ENCODE measurements at places on chromosomes 7 and 10.

GRCh38 chr10:95650232-95650631 lies 6.3 kb downstream of the ALDH18A1 start:
- DNase-seq: no peak

DNA sequence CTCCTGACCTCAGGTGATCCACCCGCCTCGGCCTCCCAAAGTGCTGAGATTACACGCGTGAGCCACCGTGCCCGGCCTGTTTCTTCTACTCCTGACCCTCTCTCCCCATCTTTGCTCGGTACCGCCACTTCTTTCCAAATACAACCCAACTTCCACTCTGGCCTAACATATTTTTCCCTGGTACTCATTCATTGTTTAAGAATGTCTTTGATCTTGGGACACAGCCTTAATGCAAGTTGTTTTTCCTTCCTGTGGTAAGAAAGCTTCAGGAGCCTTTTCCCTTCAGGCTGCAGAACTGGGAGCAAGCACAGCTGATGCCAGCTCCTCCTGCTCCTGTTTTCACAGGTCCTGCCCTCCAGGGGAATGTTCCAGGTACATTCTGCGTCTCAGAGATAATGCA lies 13.7 kb downstream of the CALML3 start:
- no peak for DNase-seq

- DNase-seq: peak; percentile 27
Measured at GRCh38 chr10:84166620-84167288, 6.8 kb upstream of the GPR15LG start.

- DNase-seq: no peak
Measured at GRCh38 chr10:24901686-24902399, 50.6 kb downstream of the PRTFDC1 start.

GRCh38 chr10:124525751-124526600 lies 64.4 kb downstream of the LHPP start:
- no peak for DNase-seq

DNA sequence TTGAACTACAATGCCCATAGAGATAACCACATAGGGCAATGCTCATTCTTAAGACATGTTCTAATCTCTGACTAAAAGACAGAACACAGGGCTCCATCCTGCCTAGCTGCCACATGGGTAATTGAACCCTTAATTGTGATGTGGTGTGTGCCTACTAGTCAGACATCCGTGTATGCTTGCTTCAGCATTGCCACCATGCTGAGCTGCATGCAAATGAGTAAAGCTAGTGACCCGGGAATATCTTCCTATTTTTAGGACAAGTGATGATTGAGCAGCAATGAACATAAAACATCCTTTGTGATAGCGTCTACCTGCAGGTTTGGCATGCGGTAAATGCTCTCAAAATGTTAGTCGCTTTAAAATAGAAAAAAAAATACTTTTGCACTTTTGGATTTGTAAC lies 115.8 kb downstream of the MAGI2 start:
- no peak for DNase-seq

DNA sequence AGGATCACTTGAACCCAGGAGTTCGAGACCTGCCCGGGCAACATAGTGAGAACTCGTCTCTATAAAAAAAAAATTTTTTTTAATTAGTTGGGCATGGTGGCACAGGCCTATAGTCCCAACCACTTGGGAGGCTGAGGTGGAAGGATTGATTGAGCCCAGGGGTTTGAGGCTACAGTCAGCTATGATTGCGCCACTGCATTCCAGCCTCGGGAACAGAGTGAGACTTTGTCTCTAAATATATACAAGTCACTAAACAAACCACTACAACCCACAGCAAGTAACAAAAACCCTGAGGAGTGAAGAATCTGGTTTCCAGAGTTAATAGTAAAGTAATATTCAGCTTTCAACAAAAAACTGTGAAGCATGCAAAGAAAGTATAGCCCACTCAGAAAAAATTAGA lies 32.7 kb upstream of the HHEX start:
- no peak for DNase-seq

All from GM13976 (cell line).